ENCODE measurements at places on chromosomes 16 and 17. TPM values are rescaled to one million over a fixed set of nuclear protein-coding genes. Genes with fewer than 3 reads are reported as not detected.

TBC1D3B gene
- total RNA-seq = 5.6 TPM

HOXB7 gene
- 0.36 TPM for total RNA-seq

C16orf92 gene
- not detected for total RNA-seq

SLC16A6 gene
- total RNA-seq = 3.6 TPM

CA5A gene
- total RNA-seq = not detected

GAST gene
- not detected for total RNA-seq

KRTAP3-1 gene
- total RNA-seq = not detected

- no peaks in the 10 kb centered on the region for H3K27me3 ChIP-seq
- H3K27ac ChIP-seq = peak overlapping the region; percentile 92
- DNase-seq = no peak
- H3K4me3 ChIP-seq = peak overlapping the region; percentile 91
- peaks cover 41% of the 10 kb centered on the region for H3K4me1 ChIP-seq
These were observed 933 bp upstream of the ATXN7L3 start for GRCh38 chr17:44200478-44201155.

DNA sequence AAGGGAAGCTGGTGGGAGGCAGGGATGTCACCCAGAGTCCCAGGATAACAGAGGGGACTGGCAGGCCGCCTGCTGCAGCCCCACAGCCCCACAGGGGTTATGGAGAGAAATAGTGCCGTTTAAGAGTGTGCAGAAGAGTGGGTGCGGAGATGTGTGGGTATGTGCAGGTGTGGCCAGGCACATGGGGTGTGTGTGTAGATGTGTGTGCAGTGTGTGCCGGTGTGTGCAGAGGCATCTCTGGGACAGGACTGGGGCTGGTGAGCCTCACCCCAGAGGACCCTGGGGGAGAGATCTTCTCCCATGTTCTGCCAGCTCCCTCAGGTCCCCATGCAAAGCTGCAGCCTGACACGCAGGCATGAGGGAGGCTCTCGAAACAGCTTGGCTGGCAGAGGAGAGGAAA is 157.4 kb downstream of the RBFOX3 start:
- no peaks in the 10 kb centered on the region for H3K4me1 ChIP-seq
- H3K4me3 ChIP-seq = no peak overlapping the region
- no peaks in the 10 kb centered on the region for H3K36me3 ChIP-seq
- H3K27ac ChIP-seq = no peak overlapping the region
- H3K27me3 ChIP-seq = peaks cover 7% of the 10 kb centered on the region

DNA sequence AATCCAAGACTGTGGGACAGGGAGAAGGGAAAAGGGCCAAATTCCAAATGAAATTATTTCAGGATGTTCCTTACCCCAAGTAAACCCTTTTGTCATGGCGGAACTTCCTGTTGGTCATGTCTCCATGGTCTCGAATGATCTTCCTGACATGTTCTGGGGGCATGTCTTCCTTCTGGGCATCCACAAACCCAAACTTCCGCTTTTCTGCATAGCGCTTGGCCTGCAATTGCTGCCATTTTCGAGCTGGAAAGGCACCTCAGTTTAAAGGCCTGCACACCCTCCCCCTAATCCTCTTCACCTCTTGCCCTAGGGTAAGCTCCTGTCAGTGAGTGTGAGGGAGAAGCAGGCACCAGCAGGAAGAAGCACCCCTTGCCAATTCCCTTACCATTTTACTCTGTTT is 1.2 kb downstream of the PRPF8 start:
- peaks cover 30% of the 10 kb centered on the region for H3K4me1 ChIP-seq
- DNase-seq = no peak
- H3K36me3 ChIP-seq = peaks cover 52% of the 10 kb centered on the region
- peak overlapping the region; percentile 95 for H3K27ac ChIP-seq
- H3K4me3 ChIP-seq = peak overlapping the region; percentile 99

Measured in activated CD4-positive, alpha-beta memory T cell treated with anti-CD3 and anti-CD28 coated beads for 36 hours (primary cell).